ENCODE measurements at places on chromosomes 7 and 10.

DNA sequence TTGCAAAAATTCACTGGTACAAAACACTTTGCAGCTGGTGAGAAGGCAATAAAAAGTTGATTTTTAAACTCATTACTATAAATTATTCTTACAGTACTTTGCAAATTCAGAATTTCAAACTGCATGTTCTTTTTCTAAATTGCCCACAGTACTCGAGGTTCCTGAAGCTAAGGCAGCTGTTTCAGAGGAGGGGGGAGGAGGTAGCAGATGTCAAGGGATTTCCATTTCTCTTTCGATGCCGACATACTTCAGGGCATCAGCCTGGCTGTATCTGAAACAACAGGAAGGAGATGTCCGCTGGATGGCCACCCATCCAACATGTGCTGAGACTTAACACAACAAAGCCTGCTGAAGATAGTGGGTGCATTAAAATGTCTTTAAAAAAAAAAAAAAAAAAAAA is 76.7 kb downstream of the EZH2 start:
- DNase-seq = no peak

GRCh38 chr10:24228642-24229041 is 19.7 kb downstream of the KIAA1217 start:
- DNase-seq = no peak

- no peak for DNase-seq
Measured at GRCh38 chr10:119360181-119360921, 153.0 kb downstream of the GRK5 start.

DNA sequence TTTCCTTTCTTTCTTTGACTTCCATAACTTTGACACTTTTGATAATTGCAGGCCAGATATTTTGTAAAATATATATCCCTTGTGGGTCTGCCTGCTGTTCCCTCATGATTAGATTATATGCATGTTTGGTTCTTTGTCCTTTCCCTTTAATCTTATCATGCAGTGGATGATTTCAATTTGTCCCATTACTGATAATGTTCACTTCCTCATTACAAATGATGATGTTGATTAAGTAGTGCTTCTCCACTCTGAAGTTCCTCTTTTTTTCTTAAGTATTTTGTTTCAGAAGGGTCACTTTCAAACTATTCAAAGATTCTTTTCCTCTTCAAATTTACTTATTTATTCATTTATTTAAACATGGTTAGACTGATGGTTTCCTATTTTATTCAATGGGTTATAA is 898.1 kb downstream of the XPNPEP1 start:
- DNase-seq = no peak

- DNase-seq = no peak
Measured at GRCh38 chr7:35849158-35849831, 48.4 kb downstream of the SEPTIN7 start.

DNA sequence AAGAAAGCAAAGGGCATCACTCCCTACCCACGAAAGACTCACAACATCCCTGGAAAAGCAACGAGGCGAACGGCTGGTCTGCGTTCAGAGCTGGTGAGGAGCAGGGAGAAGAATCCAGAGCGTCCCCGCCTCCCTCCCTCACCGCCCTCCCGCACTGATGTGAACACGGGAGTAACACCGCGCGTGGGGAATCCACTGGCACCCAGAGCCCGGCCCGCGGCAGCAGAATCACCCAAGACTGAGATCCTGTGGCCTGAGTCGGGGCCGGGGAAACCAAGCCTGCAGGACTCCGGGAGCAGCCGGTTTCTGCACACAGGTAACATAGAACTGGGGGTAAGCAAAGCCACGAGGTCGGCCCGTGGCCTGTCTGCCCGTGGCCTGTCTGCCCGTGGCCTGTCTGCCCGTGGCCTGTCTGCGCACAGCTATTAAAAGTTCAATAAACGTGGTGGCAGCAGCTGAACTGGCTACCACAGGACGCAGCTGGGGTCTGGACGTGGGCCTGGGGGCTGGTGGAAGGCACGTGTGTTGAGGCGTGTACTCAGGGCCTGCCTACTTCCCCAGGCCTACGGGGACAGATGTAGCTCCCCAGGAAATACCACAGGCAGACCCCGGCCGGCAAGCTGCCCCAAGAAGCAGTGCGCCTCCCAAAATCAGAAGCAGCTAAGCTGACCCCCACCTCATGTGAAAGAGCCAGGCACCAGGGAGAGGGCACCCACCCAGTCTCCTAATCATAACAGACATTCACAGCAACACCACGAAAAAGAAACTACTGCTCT is 23.0 kb downstream of the DIP2C start:
- no peak for DNase-seq

DNA sequence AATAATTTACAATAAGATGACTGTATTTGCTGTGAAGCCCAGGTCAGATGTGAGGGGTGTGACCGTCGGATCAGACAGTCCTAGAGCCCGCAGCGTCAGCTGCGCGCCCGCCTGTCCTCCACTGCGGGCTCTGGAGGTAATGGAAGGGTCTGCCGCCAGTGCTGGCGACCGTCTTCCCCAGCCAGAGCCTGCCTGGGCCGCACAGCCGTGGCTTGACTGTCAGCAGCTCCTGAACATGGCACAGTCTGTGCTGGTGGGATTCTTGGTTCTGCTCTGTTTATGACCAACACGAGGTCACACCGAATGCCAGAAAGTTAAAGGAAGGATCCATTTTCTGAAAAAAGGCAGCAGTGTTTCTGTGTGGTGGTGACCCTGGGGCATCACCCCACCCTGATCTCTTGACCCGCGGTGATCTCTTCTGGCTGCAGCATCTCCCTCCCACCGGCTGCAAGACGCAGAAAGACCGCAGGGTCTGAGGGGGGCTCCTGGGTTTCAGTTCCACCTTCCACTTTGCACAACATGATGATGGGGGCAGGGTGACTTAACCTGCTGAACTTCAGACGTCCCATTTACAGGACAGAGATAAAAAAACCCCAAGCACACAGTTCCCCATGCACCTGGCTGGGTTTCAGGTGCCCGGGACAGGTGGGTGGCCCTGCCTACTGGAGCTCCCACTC is 103.7 kb downstream of the DNAJB6 start:
- DNase-seq = no peak

DNA sequence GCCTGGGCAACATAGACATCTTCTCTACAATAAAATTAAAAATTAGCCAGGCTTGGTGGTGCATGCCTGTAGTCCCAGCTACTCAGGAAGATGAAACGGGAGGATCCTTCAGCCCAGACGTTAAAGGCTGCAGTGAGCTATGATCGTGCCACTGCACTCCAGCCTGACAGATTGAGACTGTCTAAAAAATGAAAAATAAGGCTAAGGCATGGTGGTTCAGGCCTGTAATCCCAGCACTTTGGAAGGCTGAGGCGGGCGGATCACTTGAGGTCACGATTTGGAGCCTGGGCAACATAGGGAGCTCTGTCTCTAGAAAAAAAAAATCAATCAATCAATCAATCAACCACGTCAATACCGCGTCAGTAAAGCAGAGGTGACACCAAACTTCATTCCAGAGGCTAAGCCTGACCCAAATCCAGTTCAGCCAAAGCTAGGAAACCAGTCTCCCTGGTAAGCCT is 31.1 kb downstream of the MRPS24 start:
- no peak for DNase-seq

- DNase-seq = no peak
Measured at GRCh38 chr7:105987046-105987445, 24.0 kb downstream of the CDHR3 start.

DNA sequence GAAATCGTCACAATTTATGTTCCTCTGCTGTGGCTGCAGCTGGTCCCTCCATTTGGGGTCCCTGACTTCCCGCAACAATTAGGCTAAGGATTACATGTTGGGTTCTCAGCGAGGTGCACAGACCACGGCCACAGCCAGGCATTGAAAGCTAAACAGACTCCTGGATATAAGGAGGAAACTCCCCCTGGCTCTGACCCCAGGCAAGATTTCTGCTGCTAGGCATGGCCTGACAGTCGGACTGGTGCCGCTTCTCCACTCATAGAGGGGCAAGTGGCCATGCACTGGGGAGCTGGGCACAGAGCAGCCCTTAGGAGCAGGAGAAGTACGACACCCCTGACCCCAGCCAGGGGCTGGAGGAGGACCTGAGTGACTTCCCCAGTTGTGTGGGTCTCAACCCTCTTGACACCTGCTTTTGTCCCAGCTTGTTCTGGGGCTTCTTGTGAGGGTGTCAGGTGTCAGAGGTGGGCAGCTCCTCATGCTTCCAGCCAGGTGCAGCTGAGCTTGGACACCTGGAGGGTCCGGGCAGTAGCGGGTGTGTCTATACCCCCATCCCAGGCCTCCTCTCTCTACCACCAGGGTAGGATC is 38.3 kb downstream of the TSPAN15 start:
- DNase-seq = no peak

GRCh38 chr10:100727808-100728207 is 17.6 kb upstream of the PAX2 start:
- no peak for DNase-seq

DNA sequence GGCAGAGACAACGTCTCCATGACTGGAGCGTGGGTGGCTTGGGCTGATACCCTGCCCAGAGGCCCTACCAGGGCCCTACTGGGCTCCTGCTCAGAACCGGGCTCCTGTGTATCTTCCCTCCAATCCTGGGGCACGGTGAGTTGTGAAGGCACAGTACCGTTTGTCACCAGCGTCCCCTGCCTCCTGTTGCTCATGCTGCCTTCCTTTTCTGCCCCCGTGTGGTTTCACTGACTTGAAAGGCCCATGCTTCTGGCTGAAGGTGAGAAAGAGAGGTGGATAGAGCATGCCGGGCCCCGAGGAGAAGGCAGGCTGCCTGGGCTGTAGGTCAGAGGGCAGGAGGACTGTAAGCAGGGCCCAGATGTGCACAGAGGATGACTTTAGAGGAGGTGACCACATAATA is 9.1 kb upstream of the DMBT1 start:
- no peak for DNase-seq
